Activated CD4-positive, alpha-beta T cell treated with anti-CD3 and anti-CD28 coated beads, Interleukin-2, amount 50 U/mL, for 16 hours (primary cell): ENCODE measurements at places on chromosomes 13 and 19.

DNA sequence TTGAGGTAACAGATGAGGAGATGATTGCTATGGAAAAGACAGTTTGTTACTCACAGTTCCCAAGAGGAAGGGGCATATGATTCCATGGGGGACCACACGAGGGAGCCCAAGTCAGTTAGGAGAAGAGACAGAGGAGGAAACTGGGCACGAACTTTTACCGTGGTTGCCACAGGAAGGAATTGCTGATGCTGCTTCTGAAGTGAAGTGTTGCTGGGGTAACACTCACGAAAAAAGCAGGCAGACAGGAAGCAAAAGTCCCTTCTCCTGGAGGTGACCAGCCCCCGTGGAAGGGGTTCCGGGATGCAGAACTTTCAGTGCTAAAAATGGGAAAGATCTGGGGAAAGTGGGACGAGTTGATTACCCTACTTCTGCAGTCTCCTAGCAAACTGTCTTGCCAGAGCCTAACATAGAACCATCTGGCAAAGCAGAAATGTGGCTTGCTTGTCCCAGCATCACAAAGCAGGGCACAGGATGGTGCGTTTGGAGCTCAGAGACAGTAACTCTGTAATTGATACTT is 35.4 kb upstream of the MAP3K10 start:
- DNase-seq: peak; percentile 28

DNA sequence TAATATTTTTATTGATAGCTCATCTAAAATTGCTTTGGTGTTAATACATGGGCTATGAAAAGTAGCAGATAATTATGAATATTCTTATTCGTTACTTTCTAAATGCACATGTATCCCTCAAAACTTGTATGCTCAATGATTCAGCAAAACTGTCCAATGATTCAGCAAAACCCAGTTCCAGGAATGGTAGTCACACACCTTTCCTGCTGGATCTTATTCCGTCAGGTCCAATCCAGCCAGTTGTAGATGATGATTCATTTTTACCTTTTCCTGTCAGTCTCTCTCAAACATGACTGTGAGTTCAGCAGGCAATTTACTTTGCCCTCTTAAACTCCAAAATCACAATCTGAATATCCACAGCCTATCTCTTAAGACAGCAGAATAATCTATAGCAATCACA is 1082.6 kb downstream of the EFNB2 start:
- no peak for DNase-seq

GRCh38 chr13:97497400-97497799 is 63.4 kb downstream of the RAP2A start:
- no peak for DNase-seq

- DNase-seq: no peak
Measured at GRCh38 chr13:113897161-113897560, 33.3 kb upstream of the GAS6 start.

GRCh38 chr13:75359266-75359665 is 122.7 kb downstream of the TBC1D4 start:
- no peak for DNase-seq

DNA sequence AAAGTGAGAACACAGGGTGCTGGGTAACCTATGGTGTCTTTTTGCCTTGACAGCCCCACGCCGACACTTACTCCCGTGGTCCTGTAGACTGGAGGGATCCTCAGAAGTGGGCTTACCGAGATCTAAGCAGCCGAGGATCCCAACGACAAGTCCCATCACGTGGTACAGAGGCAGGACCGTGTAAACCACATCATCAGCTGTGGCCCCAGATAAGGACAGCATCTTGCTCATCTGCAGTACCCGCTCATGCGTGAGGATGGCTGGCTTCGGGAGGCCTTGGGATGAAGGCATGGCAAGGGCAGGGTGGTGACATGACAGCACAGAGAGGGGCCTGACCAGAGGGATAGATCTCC is 2.1 kb downstream of the SLC27A5 start:
- DNase-seq: no peak

DNA sequence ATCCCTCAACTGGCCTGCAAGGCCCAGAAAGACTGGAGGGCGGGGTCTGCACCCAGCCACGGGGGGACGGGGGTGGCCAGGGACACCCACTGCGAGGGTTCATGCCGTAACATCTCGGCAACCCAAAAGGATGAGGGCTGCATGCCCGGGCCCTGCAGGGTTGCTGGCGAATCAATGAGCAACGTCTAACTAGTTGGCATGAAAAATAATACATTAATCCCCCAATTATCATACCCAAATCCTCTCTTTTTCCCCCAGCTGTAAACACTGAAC is 232.2 kb downstream of the TUBA3C start:
- no peak for DNase-seq

GRCh38 chr19:34256835-34257558 is 2.6 kb downstream of the GARRE1 start:
- DNase-seq: no peak

GRCh38 chr19:11265785-11266236 is 3.5 kb upstream of the DOCK6 start:
- no peak for DNase-seq

GRCh38 chr19:47541518-47541917 is 26.7 kb upstream of the NAPA start:
- peak; percentile 23 for DNase-seq

DNA sequence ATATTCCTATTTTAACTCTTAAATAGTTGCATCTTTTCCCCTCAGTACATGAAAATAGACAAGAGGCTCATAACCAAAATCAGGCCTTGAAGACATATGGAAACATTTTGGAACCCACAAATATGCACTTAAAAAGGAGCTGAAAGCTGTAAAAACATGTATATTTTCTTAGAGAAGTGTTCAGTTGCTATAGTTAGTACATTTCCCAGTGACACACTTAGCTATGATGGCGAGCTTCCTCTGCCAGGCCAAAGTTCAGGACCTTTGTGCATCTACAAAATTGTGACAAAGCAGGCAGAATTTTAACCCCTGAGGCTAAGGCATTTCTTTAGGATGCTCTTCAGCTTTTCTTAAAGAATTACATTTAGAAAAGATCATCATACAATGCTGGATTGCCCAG is 54.5 kb downstream of the RCBTB2 start:
- no peak for DNase-seq

DNA sequence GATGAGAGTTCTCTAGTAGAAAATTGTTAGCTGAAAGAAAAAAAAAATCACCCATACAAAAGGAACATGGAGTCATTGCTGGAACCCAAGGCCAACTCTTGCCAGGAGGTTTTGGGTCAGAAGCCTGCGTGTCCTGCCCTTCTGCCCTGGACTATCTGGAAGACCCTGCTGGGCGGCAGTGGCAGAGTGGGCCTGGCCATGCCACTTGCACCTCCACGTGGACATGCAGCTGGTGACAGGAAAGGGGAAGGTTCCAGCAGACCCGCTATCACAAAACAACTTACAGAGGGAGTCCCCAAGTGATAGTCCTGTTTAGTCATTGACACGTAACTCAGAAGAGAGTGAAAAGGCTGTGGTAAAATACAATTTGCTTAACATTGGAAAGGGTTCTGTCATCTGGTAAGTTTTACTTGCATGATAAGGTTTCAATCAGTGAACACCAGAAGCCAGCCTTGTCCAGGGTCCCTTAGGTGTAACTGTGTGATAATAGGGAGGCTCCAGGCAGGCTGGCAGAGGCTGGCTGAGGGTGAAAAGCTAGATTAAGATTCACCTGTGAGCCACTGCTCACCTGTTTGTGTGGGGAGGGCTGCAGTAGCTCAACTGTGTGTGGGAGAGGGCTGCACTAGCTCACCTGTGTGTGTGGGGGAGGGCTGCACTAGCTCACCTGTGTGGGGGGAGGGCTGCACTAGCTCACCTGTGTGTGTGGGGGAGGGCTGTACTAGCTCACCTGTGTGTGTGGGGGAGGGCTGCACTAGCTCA is 47.8 kb downstream of the COL4A2 start:
- no peak for DNase-seq

DNA sequence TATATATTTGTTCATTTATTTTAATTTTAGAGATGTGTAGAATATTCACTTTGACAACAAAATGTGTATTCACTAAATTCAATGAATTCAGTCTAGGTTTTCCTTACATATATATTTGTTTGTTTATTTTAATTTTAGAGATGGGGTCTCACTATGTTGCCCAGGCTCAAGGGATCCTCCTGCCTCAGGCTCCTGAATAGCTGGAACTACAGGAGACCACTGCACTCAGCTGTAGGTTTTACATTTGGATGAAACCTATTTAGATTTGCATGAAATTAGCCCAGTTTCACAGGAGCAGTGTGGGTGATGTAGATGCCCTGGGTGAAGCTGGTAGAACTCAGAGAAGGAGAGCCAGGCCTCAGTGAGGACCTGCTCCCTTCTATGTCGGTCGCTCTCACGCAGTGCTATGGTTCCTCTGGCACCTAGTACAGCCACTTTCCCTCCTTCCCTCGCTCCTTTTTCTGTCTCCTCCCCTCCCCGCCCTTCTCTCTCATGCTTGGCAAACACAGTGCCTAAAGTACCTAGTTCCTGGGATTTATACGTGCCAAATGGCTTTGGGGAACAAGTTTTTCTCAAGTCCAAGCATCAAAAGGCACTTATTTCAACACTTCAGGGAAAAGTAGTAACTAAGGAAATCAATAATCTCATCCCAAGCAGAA is 14.7 kb upstream of the HMGB1 start:
- no peak for DNase-seq

- DNase-seq: no peak
Measured at GRCh38 chr19:29634423-29635130, 28.5 kb downstream of the POP4 start.

GRCh38 chr13:41457589-41458186 is 338 bp downstream of the RGCC start:
- DNase-seq: no peak

GRCh38 chr19:41025871-41026270 is 34.8 kb downstream of the CYP2B6 start:
- no peak for DNase-seq

- peak; percentile 37 for DNase-seq
Measured at GRCh38 chr19:3818466-3818865, 32.3 kb upstream of the MATK start.

DNA sequence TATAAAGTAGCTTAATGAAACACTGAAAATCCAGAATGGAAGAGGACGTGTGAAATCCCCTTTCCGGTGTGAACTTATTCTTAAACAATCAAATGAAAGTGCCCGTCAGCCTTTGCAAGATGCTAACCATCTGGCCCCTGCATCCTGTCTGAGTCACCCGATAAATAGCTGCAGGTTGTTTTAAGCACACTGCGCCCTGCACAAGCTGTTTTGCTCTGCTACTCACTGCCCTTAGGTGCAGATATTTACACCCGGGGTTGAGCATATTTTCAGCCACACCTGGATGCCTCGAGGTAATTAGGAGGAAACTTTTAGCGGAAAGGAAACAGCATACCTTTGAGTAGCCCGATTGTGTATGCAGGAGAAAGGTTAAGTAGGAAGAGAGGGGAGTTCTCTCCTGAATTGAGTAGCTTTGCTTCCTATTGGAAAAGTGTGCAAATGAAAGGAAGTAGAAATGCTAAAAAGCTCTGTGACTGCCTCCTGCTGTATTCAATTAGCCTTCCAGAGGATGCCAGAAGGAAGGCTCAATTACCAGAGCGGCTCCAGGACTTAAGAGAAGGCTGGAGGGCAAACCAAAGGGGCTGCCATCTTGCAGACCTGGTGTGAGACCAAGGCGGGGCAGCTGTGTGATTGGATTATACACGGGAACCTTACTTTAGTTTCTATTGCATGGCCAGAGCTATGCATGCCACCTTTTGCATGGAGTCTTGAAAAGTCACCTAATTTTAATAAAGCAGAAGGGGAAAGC is 42.5 kb downstream of the IRS2 start:
- peak; percentile 43 for DNase-seq

- peak; percentile 85 for DNase-seq
Measured at GRCh38 chr19:6218491-6219146, 61.2 kb downstream of the MLLT1 start.

GRCh38 chr13:99000137-99000536 is 22.3 kb upstream of the DOCK9 start:
- DNase-seq: peak; percentile 9

DNA sequence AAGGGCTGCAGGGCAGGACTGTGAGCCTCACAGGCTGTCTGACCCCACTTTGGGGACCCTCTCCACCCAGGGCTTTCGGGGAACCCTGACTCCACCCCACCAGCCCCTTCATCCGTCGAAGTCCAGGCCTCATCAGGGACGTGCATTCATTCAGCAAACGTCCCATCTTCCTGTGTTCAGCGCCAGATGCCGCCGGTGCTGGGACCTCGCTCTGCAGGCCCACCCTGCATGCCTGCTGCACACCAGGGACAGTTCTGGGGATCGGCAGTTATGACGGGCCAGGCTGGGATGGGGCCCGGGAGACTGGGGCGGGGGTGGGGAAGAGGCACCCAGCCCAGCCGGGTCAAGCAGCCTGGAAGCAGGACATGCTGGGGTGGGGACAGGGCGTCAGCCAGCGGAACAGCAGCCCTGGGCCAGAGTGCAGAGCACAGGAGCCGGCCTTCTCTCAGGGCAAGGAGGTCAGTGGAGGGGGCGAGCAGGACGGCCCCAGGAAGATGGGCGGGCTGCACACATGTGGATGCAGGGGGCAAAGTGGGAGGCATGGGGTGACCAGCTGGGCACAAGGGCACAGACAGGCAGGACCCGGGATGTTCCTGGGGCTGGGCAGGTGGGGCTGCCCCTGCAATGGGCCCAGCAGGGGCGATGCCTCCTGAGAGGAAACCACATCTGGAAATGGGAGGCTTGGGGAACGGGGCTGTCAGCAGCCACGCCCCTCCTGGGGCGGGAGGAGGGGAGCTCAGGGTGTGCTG is 5.1 kb downstream of the GAMT start:
- no peak for DNase-seq

GRCh38 chr13:21901336-21901735 is 230.5 kb downstream of the FGF9 start:
- no peak for DNase-seq

- no peak for DNase-seq
Measured at GRCh38 chr13:99093997-99094396, 106.7 kb upstream of the UBAC2 start.

DNA sequence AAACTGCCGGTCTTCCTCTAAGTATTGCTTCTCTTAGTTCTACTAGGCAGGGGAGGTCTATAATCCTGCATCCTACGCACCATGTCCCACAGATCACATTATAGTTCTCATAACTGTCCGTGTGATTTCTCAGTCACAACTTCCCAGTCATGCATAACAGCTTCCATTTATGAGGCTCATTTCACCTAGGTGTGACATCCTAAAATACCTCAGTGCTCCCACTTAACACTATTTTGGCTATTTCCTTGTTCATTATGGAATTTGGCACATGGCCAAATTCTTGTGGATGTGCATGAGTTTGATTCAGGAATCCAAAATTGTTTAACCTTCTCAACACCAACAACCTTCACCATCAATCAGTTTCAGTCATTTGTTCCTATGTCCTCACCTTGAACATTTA is 989.9 kb downstream of the OLFM4 start:
- no peak for DNase-seq

GRCh38 chr19:10612499-10613119 is 12.7 kb upstream of the SLC44A2 start:
- DNase-seq: no peak

GRCh38 chr13:113820813-113821651 is 42.8 kb downstream of the GAS6 start:
- DNase-seq: no peak

DNA sequence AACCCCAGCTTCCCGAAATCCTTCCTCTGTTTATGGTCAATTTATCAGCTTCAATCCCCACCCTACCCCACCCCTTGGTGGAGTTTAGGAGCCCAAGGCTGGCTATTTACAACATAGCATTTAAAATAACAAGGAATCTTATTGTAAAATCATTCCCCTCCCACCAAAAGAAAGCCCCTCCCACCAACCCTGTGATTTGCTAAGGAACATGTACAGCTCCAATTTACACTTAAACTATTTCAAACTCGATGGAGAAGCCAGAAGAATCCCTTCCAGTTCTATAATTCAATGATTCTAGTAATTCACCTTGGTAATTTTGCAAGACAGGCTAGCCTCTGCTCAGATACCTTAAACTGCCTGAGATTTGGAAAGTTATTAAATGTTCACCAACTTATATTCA is 3.0 kb downstream of the LATS2 start:
- no peak for DNase-seq
